Uterine smooth muscle cell (primary cell): ENCODE measurements at places on chromosomes 3 and 15. TPM values are rescaled to one million over a fixed set of nuclear protein-coding genes. Genes with fewer than 3 reads are reported as not detected.

Gene WNT7A
- not detected in 2 replicates for total RNA-seq

Gene SST
- total RNA-seq: not detected in 2 replicates

Gene SV2B
- total RNA-seq: under 0.01 and 0.12 TPM in 2 replicates

Gene BNC1
- total RNA-seq: 10.0 and 11.3 TPM in 2 replicates

Gene POLR2M
- total RNA-seq: 129 and 209 TPM in 2 replicates

Gene CCDC66
- total RNA-seq: 28.2 and 31.7 TPM in 2 replicates

Gene C3orf85
- not detected in 2 replicates for total RNA-seq

Gene TMEM40
- not detected in 2 replicates for total RNA-seq

Gene HRG
- not detected in 2 replicates for total RNA-seq

Gene KLHL40
- total RNA-seq: not detected in 2 replicates

Gene LRRIQ4
- total RNA-seq: 0.11 TPM in 1 of 2 replicates, not detected in the other

Gene IL5RA
- total RNA-seq: not detected in 2 replicates

Gene ST8SIA2
- under 0.01 TPM in 1 of 2 replicates, not detected in the other for total RNA-seq

Gene GOLGA8Q
- total RNA-seq: 1.9 and 2.2 TPM in 2 replicates

Gene PYGO1
- total RNA-seq: 5.9 and 10.6 TPM in 2 replicates

Gene UNC45A
- total RNA-seq: 106 and 115 TPM in 2 replicates

Gene XCR1
- under 0.01 TPM in 1 of 2 replicates, not detected in the other for total RNA-seq

Gene AP3S2
- 61.2 and 73.4 TPM in 2 replicates for total RNA-seq

Gene SCN10A
- not detected in 2 replicates for total RNA-seq

Gene EIF4G1
- 282 and 359 TPM in 2 replicates for total RNA-seq

Gene GP9
- not detected in 2 replicates for total RNA-seq

Gene HGD
- total RNA-seq: 0.33 TPM in 1 of 2 replicates, not detected in the other

Gene FAM3D
- total RNA-seq: not detected in 2 replicates

Gene PTX3
- total RNA-seq: 186 and 777 TPM in 2 replicates

Gene THRB
- total RNA-seq: 0.77 and 1.6 TPM in 2 replicates
